Colonic mucosa (tissue), 4 donors: ENCODE measurements at places on chromosomes 11 and 22.

DNA sequence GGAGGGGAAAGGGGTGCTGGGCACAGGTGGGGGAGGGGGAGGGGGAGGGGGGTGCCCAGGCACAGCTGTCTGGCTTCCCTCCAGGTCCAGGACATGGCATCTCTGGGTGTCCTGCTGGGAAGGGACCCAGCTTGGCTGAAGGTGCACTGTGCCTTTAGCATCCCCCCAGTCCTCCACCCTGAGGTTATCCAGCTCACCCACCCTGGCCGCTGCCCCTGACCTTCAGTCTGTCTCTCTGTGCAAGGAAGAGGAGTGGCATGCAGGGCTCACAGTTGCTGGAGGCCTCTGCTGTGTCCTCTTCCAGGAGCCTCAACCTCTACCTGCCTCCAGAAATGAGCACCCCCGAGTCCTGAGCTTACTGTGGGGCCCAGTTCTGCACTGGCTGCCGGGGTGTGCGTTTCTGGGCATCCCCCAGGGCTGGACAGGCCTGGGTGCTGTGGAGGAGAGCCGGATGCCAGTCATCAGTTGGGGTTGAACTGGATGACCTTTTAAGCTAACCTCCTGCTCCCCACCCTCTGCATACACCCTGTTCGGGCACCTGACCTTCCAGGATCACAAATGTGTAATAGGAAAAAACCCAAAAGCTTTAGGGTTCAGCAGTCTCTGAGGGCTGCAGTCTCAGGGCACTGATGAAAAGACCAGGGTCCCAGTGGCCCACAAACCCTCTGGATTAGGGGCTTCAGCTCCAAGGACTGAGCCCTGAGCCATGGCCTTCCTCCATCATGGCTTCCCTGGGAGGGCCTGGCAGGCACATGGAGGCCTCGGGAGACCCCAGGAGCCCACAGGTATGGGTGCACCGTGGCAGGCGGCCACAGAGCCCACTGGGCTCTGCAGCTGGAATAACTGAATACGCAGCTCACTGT, 9.6 kb upstream of the CTSD start:
- H3K27ac ChIP-seq, result no peak overlapping the region
- H3K4me1 ChIP-seq, result no peaks in the 10 kb centered on the region
- no peaks in the 10 kb centered on the region for H3K36me3 ChIP-seq

DNA sequence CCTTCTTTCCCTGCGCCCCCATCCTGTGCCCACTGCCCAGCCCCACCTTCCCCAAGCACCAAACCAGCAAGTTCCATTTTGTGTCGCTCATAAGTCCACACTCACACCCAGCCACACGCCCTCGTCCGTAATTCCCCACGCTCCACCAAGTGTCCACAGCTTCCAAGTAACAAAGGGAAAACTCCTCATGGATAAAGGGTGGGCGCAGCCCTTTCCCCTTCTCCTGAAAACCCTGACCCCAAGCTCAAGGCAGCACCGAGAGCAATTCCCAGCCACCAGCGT, 458 bp downstream of the FXYD6 start:
- H3K4me1 ChIP-seq, result no peaks in the 10 kb centered on the region
- peak overlapping the region; percentile 36 for H3K27ac ChIP-seq
- no peaks in the 10 kb centered on the region for H3K36me3 ChIP-seq
- peak overlapping the region; percentile 39 for H3K4me3 ChIP-seq
- H3K27me3 ChIP-seq, result peaks cover 22% of the 10 kb centered on the region

- no peak overlapping the region for H3K27ac ChIP-seq
- H3K27me3 ChIP-seq, result no peaks in the 10 kb centered on the region
- H3K36me3 ChIP-seq, result no peaks in the 10 kb centered on the region
- no peak for DNase-seq
- H3K4me3 ChIP-seq, result no peak overlapping the region
These were observed 84.7 kb downstream of the BTBD10 start for GRCh38 chr11:13378316-13378715.

DNA sequence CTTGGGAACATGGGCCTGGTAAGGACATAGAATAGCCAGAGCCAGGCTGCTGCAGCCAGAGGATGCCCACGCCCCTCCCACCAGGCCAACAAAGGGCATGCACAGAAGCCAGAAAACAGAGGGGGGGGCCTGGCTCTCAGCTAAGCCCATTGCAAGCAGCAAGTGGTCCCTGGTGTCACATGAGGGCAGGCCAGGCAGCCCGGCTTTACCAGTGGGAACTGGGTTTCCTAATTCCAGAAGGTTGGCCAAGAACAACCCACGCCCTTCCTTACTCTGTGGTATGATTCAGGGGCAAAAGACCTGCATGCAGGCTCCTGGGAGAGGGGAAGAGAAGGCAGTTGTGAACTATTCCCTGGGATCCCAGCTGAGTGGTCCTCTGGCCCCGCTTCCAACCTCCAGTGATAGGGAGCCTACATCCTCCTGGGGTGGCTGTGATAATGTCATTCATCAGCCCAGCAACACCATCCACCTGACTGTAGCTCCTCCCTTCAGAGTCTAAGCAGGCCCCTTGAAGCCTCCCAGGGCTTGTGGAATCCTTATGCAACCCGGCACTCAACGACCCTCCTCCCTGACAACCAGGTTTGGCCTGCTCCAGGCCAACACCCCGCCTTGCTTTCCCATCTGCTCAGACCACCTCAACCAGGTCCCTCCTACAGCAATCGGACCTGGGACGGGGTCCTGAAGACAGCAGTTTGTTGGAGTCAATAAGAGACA, 62.1 kb upstream of the LMO1 start:
- no peak for DNase-seq
- H3K4me3 ChIP-seq, result no peak overlapping the region
- H3K4me1 ChIP-seq, result no peaks in the 10 kb centered on the region

DNA sequence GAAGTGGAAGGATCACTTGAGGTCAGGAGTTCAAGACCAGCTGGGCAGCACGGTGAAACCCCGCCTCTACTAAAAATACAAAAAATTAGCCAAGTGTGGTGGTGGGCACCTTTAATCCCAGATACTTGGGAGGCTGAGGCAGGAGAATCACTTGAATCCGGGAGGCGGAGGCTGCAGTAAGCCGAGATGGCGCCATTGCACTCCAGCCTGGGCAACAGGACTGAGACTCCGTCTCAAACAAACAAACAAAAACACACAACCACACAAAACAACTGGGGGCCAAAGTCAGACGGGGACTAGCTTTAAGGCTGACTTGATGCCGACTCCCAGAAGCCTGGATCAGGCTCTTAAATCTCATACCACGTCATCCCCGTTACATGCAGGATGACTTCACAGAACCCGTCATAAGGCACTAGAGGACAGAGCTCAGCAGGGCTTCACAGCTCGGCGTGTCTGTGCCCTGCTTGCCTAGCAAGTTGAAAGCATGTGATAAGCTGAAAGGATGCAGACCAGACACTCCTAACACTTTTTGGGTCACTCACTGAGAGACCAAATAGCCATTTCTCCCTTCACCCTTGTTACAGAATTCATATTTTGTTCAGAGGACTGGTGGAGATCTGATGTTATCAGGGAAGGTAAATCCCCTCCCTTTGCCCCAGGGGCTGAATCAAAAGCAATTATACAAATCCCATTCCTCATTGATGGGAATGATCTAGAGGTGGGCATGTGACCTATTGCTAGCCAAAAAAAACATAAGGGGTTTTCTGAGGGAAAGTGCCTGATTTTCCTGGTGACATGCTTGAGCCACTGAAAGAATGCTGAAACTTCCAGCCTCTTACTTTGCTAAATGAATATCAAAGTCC, 65.4 kb downstream of the GAB2 start:
- no peak overlapping the region for H3K4me3 ChIP-seq
- no peak overlapping the region for H3K27ac ChIP-seq
- no peaks in the 10 kb centered on the region for H3K27me3 ChIP-seq
- DNase-seq, result no peak
- H3K36me3 ChIP-seq, result no peaks in the 10 kb centered on the region
- peaks cover 5% of the 10 kb centered on the region for H3K4me1 ChIP-seq

- no peak for DNase-seq
- no peak overlapping the region for H3K4me3 ChIP-seq
- H3K27me3 ChIP-seq, result no peaks in the 10 kb centered on the region
- no peaks in the 10 kb centered on the region for H3K36me3 ChIP-seq
- H3K4me1 ChIP-seq, result no peaks in the 10 kb centered on the region
- H3K27ac ChIP-seq, result no peak overlapping the region
These were observed 514.7 kb downstream of the CNTN5 start for GRCh38 chr11:99535406-99535805.

DNA sequence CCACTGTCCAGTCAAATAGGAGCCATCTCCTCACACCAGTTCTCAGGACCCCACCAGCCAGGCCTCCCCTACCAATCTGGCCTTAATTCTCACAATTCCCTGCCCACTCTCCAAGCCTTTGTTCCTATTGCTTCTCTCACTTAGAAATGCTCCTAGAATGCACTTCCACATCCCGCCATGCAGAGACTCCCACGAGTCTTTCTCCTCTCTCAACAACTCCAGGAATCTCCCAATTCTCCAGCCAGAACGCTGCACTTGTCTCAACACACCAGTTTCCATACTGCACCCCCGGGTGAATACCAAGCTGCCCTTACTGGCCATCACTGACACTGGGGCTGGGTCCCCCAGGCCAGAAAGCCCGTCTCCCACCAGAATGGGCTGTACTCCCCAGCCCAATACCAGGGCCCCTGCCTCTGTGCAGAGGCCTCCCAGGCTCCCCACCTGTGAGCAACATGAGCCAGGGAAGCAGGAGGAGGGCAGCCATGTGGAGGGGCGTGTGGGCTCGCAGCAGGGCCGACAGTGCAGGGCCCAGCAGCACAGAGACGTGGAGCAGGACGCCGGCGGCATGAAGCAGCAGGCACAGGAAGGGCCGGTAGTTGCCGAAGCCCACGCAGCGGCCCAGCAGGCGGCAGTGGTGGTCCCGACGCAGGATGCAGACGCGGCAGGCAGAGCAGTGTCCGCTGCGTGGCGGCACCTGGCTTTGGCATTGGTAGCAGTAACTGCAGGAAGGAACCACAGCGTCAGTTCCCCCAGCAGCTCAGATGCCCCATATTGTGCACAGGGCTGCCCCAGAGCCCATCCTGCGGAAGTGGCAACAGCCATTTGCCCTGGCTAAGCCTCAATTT, 2.4 kb downstream of the ZDHHC24 start:
- H3K4me3 ChIP-seq, result no peak overlapping the region
- no peaks in the 10 kb centered on the region for H3K27me3 ChIP-seq
- DNase-seq, result peak; percentile 35
- peaks cover 12% of the 10 kb centered on the region for H3K4me1 ChIP-seq
